ENCODE measurements at places on chromosomes 13 and 19.

DNA sequence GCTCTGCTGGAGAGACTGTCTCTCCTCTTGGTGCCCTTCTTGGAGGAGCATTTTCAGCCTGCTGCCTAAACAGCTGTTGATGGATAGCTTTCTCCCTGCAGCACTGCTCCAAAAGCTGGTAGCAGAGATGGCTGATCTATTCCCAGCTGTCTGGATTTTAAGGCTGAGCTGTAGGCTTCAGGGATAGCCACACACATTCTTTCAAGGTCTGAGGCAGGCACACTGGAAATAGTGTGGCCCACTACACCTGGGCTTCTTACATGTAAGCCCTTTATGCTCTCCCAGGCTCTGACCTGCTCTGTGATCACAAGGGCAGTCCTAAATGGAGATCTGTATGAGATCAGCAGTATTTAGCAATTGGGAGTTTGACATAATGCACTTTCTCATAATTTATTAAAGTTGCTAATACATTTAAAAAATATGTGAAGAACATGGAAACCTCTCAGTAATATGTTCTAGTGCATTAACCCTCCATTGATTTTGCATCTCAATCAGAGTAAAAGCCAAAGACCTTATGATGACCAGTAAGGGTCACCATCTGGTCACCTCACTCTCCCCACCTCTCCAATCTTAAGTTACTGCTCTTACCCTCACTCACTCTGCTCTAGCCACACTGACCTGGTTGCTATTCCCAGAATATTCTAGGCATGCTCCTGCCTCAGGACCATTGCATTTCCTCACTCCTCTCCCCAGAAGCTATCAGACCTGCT lies 91.6 kb downstream of the MBNL2 start:
- DNase-seq: no peak

DNA sequence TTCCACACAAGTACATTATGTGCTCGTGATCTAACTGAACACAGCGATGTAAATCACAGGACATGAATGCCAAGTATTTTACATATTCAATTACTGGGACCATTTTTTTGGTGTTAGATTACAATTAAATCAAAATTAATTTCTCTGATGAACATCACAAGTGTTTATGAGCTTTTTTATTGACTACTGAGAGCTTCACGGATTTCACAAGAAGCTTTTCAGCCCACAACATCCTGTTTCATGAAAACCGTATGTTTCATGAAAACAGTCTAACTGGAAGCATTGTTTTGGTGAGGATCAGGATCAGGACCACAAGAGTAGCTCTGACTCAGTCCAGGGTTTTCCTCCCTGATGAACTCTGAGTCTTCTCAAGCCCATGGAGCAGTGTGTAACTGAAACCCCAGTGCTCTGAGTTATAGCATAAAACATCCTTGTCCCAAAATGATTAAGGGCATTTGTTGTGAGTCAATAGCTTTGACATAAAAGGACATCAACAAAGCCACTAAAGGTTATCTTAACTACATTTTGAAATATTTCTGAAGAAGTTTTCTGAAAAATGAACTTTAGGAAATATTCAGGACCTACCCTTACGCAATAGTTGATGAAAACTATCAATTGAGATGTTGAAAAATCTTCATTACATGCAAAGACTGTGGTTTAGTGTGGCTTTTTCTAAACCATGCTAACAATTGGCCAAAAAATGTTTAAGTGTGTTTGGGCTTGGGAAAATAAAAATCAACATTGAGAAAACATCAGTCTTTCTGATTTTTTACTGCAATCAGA lies 49.3 kb downstream of the UFM1 start:
- DNase-seq: no peak

GRCh38 chr19:45885556-45886426 lies at the start of gene IRF2BP1:
Gene IRF2BP1, minus strand, starts transcription at chr19:45886141. Its CDS starts 367 bp downstream, at chr19:45885774.
- peak; percentile 95 for DNase-seq

- no peak for DNase-seq
Measured at GRCh38 chr19:22832031-22832762, at the start of gene ZNF723. Gene ZNF723, plus strand, starts transcription at chr19:22832291. Its CDS starts 89 bp downstream, at chr19:22832380.

GRCh38 chr19:43605875-43606568 lies 5.9 kb upstream of the SRRM5 start:
- no peak for DNase-seq

- no peak for DNase-seq
Measured at GRCh38 chr13:34419025-34419424, 523.0 kb upstream of the NBEA start.

GRCh38 chr13:67489016-67489415 lies 258.9 kb upstream of the PCDH9 start:
- DNase-seq: no peak

GRCh38 chr13:29621051-29621800 lies 25.7 kb upstream of the SLC7A1 start:
- no peak for DNase-seq

- no peak for DNase-seq
Measured at GRCh38 chr19:9352505-9352904, 10.3 kb upstream of the ZNF177 start.

- DNase-seq: no peak
Measured at GRCh38 chr19:17254636-17255035, 8.9 kb upstream of the NR2F6 start.

GRCh38 chr13:22194106-22194805 lies 523.4 kb downstream of the FGF9 start:
- DNase-seq: no peak

- no peak for DNase-seq
Measured at GRCh38 chr19:29247872-29248271, 34.9 kb upstream of the UQCRFS1 start.

- DNase-seq: no peak
Measured at GRCh38 chr13:77377016-77377415, 50.1 kb upstream of the MYCBP2 start.

- no peak for DNase-seq
Measured at GRCh38 chr13:113784645-113785024, 25.6 kb downstream of the TMEM255B start.

GRCh38 chr13:108561149-108561548 lies 68.3 kb upstream of the MYO16 start:
- no peak for DNase-seq

DNA sequence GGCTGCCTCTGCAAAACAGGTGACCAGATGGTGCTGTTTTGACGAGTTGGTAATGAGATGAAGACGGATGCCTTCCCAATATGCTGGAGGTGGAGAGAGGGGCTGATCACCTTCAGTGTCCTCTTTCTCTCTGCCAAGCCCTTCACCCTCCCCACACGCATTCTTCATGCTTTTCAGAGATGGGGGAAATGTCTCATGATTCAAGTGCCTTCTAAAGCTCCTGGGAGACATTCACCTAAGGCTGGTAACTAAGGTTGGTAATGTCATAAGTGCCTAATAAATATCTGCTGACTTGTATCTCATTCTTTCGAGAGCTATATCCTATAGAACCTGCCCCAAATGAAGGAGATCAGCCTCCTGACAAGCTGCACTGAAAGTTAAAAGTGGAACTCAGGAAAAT lies 86.2 kb upstream of the MBNL2 start:
- no peak for DNase-seq

GRCh38 chr13:69107436-69107835 lies 1000.2 kb upstream of the ATXN8OS start:
- DNase-seq: no peak

GRCh38 chr13:90792335-90792734 lies 555.2 kb upstream of the MIR17HG start:
- DNase-seq: no peak

GRCh38 chr13:40391788-40392187 lies 274.7 kb downstream of the FOXO1 start:
- no peak for DNase-seq

DNA sequence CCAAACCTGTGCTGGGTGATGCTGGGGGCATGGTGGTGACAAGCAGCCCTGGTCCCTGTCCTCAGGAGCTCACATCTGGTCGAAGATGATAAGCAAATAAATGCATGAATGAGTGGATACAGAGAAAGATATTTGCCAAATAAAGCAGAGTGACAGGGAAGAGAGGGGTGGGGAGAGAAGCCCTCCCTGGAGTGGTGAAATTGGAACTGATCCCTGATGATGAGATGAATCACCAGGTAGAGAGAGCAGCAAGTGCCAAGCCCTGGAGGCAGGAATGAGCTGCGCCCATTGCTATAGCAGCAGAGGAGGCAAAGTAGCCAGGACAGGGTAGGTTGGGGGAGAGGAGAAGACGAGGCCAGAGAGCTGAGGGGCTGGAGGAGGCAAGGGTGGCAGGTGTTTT lies 13.7 kb downstream of the FXYD5 start:
- no peak for DNase-seq

DNA sequence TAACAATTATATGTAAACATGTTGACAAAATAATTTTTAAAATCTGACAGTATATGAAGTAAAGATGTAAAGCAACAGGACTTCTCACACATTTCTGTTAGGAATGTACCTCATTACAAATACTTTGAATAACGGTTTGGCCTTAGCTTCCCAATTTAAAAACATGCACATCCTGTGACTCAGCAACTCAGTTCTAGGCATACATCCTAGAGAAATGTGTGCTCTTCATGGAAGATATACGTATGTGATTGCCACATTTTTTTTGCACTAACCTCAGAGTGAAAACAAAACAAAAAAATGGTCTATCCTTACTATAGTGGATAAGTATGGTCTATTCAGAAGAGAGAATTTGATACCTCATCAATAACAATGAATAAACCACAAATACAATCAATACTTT lies 314.6 kb downstream of the LIG4 start:
- DNase-seq: no peak

DNA sequence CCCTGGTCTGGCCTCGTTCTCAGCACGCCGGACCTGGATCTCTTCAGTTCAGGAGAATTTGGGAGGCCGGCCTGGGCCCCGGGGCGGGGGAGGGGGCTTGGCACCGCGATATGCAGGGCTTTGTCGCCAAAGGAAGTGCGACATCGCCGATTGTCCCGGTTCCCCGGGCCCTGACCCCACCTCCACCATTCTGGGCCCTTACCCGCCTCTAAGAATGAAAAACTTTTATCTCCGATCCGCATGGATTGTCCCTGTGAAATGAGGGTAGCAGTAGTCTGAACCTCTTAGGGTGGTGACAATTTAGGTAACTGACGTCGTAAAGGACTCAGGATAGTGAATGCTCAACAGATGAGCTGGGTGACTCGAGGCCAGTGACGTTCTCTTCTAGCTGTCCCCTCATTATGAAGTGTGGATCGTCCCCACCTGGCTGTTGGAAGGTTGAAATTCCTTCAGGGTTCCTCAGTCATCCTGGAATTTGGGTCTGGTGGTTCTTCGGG lies 650 bp downstream of the DDA1 start:
- peak; percentile 49 for DNase-seq

DNA sequence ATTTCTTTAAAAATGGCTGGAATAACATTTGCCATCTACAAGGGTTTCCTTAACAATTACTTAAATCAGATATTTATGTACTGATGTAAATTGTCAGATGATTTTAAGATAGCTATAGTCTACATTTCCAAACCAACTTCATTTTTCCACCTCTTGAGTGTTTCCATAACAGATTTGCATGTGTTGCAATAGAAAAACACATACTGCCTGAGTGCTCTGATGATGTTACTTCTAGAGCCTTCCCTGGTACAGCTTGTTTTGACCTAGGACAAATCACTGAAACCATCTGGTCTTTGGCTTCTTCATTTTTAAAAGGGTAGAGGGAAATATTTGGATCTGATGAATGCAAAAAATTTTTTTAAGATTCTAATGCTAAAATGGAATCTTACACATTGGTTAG lies 245.9 kb downstream of the PCDH9 start:
- DNase-seq: no peak

GRCh38 chr19:36183245-36183628 lies 31.0 kb upstream of the COX7A1 start:
- DNase-seq: no peak

DNA sequence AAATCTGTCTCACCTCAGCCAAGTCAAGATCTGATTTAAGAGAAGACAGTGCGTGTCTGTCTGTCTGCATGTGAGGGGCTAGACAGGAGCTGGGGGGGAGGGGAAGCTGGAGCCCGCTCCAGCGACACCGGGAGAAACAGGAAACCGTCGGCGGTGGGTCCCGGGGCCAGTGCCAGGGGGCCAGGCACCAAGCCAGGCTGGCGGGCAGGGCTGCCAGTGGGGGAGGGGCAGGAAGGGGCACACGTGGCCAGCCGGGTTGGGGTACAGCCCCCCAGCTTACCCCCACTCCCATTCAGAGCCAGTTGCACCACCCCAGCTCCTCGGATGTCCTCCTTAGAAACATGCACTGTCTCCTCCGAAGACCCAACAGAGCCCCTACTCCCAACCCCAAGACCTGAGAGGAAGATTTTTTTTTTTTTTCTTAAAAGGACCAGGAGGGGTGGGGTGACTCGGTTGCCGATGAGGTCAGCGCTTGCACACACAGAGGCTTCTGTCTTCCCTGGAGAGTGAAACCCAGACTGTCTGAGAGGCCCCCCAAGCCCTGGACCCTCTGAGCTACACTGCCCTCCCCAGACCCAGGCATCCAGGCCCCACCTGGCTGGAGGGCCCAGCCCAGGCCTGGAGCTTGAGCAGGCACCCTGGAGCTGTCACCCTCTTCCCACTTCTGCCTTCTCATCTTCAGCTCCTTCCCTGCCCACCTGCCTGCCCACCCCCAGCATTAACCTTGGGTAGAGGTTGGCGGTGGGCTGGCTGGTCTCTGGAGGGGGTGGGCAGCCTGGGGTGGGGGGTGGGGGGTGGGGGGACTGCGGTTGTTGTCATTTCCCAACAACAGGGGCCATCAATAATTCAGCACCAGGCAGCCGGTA lies 4.0 kb downstream of the ERF start:
- DNase-seq: peak; percentile 52

GRCh38 chr19:41445575-41445974 lies 2.6 kb downstream of the ERICH4 start:
- DNase-seq: no peak

DNA sequence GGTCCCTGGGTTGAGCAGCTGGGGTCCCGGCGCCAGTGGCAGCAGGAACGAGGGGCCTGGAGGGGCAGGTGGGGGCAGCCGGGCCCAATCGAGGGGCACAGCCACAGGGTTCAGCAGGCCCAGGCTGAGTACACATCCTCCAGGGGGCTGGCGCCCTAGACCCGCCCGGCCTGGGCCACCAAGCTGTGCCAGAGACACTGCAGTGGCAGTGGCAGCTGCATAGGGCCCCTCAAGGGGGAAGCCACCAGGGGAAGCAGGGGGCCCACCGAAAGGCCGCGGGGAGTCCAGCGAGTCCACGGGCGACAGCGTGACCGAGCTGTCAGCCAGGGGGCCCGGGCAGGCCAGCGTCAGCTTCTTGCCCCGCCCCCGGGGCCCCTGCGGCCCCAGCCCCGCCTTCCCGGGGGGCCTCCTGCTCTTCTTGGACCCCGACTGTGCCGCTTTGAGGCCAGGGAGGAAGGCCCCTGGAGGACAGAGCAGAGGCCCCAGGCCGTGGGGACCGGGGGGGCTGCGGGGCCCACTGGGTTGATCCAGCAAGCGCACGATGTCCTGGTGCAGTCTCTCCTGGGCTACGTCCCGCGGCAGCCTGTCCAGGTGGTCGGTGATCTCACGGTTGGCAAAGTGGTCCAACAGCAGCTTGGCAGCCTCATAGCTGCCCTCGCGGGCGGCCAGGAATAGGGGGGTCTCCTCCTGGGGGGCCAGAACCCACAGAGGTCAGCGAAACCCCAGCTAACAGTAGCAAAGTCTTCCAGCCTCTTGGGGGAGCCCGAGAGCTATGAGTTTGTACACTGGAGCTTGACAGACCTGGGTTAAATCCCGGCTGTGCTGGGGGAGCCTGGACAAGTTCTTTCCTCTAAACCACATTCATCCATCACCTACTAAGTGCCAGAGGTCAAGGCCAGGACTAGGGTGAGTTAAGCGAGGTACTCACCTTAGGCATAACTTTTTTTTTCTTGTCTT lies 39.5 kb downstream of the NOTCH3 start:
- DNase-seq: no peak
